Retina (tissue), 1 donor: ENCODE measurements at places on chromosomes 3 and 15.
A peak's percentile ranks its signal among the peaks of the same experiment; 100 is the strongest.

- no peak for DNase-seq
Observed at GRCh38 chr3:134338516-134339261, 35.6 kb downstream of the AMOTL2 start.

GRCh38 chr3:67882981-67883380 lies 228.6 kb upstream of the SUCLG2 start:
- no peak for DNase-seq

- DNase-seq: no peak
Observed at GRCh38 chr3:40079847-40080240, 229.7 kb upstream of the EIF1B start.

DNA sequence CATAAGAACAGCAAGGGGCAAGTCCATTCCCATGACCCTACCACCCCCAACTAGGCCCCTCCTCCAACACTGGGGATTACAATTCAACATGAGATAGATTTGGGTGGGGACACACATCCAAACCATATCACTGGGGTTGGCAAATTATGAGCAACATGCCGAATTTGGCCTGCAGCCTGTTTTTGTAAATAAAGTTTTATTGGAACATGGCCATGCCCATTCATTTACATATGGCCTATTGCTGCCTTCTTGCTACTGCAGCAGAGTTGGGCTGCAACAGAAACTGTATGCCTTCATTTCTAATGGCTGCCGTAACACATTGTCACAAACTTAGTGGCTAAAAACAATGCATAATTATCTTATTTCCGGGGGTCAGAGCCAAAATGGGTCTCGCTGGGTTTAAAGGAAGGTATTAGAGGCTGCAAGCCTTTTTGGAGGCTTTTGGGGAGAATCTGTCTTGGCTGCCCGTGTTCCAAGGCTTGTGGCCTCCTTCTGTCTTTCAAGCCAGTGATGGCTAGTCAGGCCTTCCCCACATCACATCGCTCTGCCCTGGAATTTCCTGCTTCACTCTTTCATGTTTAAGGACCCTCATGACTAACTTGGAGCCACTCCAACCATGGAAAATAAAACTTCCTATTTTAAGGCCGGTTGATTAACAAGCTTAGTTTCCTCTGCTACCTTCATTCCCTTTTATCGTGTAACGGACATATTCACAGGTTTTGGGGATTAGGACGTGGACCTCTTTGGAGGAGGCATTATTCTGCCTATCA lies 428.5 kb upstream of the PROK2 start:
- DNase-seq: no peak

DNA sequence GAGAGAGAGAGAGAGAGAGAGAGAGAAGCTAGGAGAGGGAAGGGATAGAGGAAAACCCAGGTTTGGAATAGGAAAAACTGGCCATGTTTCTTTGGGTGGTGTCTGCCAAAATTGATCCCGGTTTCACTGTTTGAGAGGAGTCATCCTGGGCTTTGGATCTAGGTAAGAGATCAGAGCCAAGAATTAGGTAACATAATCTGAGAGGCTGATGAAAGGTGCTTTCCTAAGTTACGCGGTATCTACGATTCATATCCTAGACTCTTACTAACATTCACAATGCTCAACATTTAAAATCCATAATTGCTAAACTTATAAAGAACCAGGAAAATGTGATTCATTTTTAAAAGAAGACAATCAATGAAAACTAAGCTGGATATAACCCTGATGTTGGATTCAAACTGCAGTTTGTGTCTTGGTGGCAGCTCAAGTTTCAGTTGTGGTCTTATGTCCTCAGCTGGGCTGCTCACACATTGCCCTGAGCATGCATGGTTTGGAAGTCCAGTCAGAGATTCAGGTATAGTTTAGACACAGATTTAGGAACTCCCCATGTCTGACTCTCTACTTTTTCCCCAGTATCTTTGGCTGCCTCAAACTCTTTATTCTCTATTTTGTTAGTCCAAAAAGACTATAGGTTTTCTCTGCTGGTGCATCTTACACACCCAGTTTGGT lies 42.5 kb upstream of the FMN1 start:
- DNase-seq: no peak

GRCh38 chr15:89630974-89631901 lies 24.0 kb downstream of the KIF7 start:
- DNase-seq: no peak

DNA sequence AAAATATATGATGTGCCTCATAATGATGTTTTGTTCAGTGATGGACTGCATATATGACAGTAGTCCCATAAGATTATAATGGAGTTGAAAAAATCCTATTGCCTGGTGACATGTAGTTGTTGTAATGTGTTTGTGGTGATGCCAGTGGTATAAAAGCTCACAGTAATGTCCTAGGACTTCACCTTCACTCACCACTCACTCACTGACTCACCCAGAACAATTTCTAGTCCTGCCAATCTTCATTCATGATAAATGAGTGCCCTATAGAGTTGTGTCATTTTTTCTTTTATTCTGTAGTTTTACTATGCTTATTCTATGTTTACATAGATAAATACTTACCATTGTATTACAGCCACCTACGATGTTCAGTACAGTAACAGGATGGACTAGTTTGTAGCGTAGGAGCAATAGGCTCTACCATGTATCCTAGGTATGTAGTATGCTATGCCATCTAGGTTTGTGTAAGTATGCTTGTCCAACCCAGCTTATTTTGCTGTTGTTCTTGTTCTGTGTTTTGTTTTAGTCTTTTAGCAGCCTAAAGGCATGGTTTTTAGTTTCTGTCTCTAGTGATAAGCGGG lies 88.5 kb upstream of the LRRFIP2 start:
- no peak for DNase-seq

- no peak for DNase-seq
Observed at GRCh38 chr3:30399394-30400181, 206.8 kb upstream of the TGFBR2 start.

DNA sequence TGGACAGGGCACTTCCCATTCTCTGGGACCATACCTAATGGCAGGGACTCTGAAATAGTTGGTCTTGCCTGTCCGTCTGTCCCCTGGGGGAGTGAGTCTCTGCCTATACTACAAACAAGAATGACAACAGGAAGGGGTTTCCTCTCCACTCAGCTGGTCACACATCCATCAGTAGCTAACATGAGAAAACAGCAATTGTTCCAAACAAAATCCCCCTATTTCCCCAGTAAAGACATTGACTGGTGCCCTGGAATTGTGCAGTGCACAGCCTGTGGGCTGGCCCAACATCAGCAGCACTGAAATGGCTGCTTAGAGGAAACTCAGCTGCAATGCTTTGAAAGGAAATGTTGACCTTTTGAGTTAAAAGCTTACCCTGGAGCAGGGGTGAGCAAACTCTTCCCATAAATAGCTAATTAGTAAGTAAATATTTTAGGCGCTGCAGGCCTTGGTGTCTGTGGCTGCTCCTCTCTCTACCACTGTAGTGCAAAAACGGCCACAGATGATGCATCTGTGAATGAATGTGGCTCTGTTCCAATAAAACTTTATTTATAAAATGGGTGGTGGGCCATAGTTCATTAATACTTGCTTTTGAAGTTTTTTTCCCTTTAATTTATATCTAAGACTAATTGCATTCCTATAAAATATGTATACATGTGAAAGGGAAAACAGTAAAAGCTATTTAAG lies 174.3 kb downstream of the KLF13 start:
- DNase-seq: no peak

DNA sequence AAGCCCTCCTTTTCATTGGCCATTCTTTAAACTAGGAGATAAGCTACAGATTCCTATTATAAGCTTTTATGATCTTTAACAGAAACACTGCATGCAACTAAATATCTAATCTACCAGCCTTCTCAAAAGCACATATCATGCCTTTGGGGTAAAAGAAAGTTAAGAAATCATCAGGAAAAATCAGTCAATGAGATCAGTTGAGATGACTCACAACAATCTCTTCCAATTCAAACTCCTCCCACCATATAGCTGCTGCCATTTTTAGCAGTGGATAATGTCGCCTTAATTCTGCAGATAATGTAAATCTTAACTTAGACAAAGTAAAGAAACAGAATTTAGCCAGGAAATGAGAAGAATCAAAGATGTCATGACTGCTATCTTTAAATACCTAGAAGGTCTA lies 135.2 kb upstream of the BCL6 start:
- no peak for DNase-seq

DNA sequence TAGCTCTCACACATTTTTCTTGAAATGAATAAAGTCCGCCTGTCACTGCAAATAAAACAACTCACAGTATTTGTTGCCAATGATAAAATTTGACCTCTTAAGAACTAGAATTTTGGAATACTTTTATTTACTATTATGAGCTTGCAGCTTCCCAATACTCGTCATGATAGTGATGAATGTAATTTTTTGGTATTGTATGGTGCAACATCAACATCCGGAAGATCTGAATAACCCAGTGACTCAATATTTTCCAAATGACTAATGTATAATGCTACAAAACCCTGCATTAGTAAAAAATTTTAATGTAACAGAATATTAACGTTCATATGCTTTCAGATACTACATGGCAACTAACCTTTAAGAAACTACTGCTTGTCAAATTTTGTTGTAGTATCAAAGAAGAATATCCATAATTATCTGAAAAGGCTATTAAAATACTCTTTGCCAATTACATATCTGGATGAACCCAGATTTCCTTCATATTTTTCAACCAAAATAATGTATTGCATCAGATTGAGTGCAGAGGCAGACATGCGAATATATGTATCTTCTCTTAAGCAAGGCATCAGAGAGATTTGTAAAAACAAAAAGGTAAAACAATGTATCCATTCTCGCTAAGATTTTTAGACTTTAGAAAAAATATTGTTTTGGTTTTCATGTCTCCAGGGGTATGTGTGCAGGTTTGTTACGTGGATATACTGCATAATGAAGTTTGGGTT lies 95.3 kb downstream of the IGF2BP2 start:
- DNase-seq: no peak

DNA sequence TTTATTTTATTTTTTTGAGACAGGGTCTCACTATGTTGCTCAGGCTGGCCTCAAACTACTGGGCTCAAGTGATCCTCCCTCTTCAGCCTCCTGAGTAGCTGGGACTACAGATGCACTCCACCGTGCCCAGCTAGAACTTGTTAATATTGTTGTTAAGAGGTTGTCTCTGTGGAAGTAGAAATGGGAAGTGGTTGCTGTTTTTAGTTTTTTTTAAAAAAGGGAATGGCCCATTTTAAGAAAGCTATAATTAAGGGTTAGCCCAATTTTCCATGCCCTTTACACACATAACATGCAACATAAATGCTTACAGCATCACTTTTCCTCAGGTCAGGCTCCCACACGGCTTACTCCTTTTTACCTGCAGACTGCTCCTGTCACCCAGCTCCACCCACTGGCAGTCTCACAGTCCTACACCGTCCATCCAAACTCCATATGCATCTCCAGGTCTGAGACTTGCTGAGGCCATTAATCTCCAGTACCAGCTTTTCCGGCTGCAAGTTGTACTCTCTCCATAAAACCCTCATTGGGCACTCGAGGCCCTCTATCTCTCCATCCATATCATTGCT lies 19.8 kb downstream of the MORC1 start:
- DNase-seq: no peak

- no peak for DNase-seq
Observed at GRCh38 chr15:58689646-58690045, 59.9 kb downstream of the ADAM10 start.

DNA sequence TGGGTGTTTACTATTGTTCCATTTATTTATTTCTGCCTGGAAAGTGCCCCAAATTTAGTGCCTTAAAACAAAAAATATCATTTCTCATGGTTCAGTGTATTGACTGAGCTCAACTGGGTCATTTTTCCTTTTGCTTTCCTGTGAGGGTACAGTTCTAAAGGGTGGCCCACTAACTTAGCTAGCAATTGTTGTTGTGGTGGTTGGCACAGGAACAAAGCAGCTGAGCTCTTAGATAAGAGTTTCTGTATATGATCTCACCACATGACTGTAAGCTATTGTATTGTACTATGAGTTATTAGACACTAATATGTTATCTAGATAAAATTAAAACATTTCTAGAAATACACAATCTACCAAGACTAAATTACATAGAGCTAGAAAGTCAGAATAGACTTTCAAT lies 1283.7 kb downstream of the OTOL1 start:
- DNase-seq: no peak

DNA sequence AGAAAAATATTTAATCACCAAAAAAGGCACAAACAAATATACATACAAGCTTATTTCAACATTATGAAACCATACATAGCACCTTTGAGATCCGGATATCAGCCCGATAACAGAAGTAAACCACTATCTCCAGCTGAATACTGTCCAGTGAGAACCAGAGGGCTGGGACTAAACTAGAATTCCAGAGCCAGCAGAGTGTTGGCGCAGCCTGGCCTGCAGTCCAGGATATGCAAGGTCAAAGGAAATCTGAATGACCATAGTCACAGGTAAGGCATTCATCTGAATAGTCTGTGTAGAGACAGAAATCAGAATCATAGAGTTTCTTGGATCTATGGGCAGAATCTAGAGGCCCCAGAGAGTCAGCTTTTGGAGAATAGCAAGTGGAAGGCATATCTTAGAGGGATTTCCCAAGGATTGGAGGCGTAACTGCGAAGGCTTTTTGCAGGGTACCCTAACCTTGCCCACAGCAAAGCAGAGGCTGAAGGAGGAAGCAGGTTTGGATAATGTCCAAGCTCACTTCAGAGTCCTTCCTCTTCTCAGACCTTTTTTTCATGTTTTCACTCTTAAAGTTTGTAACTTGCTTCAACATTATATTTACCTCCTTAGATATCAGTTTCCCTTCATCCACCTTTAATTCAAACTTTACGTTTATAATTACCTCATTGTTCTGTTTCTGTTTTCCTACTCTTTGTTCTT lies 32.5 kb upstream of the TP63 start:
- no peak for DNase-seq

- peak; percentile 48 for DNase-seq
Observed at GRCh38 chr15:26889298-26889898, 22.5 kb downstream of the GABRA5 start.

- no peak for DNase-seq
Observed at GRCh38 chr3:37752649-37753025, 109.0 kb upstream of the CTDSPL start.

- DNase-seq: no peak
Observed at GRCh38 chr3:138682648-138683047, 74.1 kb downstream of the FAIM start.

DNA sequence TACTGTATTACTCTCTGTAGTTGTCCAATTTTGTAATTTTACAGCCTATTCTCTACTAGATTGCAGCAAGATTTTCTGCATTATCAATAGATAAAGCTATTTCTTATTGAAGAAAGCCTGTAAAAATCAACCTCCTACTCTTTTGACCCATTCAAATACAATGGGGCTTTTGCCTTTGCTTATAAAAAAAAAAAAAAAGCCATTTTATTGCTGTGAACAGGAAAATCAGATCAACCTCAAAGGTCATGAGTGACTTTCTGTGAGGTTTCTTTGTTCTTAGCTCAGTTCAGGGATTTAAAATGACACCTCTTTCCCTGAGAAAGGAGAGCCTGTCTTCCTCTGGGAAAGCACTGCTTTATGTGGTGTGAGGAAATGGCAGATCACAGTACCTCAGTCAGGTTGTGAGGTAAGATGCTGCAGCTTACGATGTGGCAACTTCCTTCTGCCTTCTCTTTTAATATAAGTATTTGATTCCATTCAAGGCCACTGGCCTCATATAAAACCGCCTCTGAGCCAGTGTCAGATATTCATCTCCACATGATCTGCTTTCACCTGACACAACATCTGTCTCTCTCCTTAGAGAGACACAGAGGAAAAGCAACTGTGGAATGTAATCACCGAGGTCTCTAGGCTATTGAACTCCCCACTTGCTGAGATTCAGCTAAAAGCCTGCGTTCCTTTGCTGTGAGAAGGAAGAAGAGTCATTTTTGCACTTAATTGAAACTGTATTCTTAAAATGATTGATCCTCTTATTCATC lies 161.5 kb upstream of the MB21D2 start:
- peak; percentile 8 for DNase-seq
